Hippocampal formation (tissue), 2 donors: ENCODE measurements at places on chromosomes 7 and 10.

- DNase-seq: no peak
Measured at GRCh38 chr10:80277567-80278250, 11.7 kb downstream of the MAT1A start.

- DNase-seq: no peak
Measured at GRCh38 chr10:125817337-125817946, 5.6 kb downstream of the UROS start.

GRCh38 chr10:98316661-98317060, 48.7 kb upstream of the LOXL4 start:
- no peak for DNase-seq

DNA sequence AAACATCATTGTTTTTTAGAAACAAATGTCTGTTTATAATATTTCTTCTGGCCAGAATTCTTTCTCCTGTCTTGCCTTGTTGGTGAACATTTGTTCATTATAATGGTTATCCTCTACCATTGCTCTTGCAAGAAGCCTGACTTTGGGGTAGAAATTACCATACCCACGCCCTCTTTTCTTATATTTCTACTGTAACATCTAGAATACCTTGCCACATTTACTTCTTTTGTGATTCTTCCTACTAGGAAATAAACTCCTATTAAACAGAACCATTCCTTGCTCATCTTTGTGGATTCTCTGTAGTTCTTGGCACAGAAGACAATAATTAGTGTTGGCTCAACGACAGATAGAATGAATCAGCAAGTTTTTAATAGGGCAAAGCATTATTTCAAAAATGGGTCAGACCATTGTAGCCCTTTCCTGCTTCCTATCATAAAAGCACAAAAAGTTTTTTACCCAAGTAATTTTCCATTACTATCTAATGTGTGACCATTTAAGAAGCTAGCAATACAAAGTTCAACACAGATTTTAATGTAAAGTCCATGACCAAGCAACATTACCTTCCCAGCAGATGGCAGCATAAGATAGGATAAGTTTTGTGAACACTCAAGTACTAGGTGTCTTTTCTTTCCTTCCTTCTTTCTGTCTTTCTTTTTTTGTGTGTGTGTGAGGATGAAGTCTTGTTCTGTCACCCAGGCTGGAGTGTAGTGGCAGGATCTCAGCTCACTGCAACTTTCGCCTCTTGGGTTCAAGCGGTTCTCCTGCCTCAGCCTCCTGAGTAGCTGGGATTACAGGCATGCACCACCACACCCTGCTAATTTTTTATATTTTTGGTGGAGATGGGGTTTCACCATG, 270.4 kb downstream of the HGF start:
- DNase-seq: no peak

GRCh38 chr7:20200361-20200760, 16.8 kb downstream of the MACC1 start:
- no peak for DNase-seq
